ENCODE measurements at places on chromosomes 3 and 15.
A peak's percentile ranks its signal among the peaks of the same experiment; 100 is the strongest.

DNA sequence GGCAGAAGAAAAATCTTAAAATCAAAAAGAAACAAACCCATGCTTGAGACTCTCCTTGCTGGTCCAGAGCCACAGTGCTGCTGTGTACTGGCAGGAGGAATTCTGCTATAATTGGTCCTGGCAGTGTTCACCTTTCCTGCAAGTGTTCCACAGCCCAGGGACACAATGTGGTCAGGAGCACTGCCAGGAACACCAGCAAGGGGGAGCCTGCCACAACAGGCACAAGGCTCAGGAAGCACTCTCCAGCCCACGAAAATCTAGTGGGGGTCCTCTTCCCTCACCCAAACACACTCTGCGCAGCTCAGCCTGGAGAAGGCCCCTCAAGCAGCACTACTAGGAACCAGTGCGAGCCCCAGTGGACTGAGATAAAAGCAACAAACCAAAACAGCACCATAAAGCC, 92.9 kb downstream of the UBE3A start:
- no peak for DNase-seq

DNA sequence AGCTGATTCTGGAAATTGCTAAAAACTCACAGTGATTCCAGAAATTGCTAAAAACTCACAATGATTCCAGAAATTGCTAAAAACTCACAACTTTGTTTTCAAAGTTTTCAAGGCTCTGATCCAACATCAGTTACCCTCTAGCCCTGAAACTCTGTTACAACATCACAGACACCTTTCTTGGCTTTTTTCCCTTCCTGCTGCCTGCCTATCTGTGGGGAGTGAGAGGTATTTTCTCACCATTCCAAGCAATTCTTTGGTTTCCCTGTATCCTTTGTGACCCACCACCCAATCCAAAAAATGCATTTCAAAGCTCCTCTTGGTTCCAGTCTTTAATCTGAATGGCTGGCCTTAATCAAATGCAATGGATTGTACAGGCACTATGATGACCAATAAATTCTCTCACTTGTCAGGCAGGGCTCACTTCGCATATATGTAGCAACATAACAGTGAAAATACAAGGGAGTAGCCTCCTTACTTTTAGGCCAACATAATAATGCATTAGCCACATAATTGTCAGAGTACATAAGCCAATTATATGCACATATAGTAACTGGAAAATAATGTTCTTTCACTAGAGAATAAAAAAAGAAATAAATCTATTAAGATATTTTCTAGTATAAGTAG, 1139.0 kb downstream of the ROBO2 start:
- DNase-seq, result no peak

- peak; percentile 53 for DNase-seq
Observed at GRCh38 chr15:88375234-88375927, 91.8 kb downstream of the MRPL46 start.

- peak; percentile 17 for DNase-seq
Observed at GRCh38 chr15:88745065-88745464, 58.2 kb upstream of the ACAN start.

GRCh38 chr3:188278717-188279324, 124.9 kb downstream of the LPP start:
- no peak for DNase-seq

Data from AG04449 (cell line).